ENCODE measurements at places on chromosomes 1 and 21.

DNA sequence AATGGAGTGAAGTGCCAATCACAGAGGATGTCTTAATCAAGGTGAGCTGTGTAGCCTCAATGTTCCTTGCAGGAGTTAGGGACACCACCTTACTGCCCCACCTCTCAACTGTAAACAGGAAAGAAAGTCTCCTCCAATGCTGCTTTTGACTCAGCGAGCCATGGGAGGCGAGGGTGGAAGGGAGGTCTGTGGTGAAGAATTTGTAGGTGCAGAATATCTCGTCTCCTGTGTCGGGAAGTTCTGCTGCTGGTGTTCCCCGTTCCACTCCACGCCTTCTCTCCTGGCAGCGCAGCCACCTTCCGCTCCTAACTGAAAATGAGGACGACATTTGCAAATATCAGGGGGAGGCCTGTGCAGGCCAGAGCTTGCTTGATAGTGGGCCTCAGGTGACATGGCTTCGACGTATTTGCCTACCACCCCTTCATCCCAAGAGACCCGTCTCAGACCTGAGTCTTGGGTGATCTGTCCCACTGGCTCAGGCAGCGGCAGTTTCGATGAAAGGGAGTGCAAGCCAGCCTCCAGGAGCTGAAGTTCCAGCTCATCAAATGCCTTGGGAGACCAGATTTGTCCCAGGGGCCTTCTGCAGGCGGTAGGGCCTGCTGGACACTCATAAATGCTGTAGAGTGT lies 368.3 kb upstream of the C1orf174 start:
- no peak for DNase-seq

GRCh38 chr1:107692580-107693345 lies 272.2 kb downstream of the VAV3 start:
- DNase-seq: no peak

- DNase-seq: no peak
These were observed 6.2 kb upstream of the TMEM54 start for GRCh38 chr1:32907435-32907834.

DNA sequence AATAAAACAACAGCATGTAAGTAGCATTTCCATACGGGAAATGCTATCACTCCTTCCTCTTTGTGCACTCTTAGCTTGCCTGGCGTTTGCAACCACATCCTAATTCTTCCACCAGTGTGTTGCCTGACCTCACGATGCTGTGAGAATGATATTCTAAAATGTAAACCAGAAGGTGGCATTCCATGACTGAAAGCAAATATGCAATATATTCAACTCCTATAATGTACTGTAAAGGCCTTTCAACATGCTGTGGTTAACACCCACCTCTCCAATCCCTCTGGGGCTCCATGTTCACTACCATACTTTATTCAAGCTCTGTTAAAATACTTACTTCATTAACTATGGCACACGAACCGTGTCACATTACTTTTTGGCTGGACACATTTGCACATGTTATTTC lies 420.6 kb upstream of the DEPDC1 start:
- no peak for DNase-seq

GRCh38 chr21:42476388-42477331 lies 19.4 kb downstream of the RSPH1 start:
- no peak for DNase-seq

DNA sequence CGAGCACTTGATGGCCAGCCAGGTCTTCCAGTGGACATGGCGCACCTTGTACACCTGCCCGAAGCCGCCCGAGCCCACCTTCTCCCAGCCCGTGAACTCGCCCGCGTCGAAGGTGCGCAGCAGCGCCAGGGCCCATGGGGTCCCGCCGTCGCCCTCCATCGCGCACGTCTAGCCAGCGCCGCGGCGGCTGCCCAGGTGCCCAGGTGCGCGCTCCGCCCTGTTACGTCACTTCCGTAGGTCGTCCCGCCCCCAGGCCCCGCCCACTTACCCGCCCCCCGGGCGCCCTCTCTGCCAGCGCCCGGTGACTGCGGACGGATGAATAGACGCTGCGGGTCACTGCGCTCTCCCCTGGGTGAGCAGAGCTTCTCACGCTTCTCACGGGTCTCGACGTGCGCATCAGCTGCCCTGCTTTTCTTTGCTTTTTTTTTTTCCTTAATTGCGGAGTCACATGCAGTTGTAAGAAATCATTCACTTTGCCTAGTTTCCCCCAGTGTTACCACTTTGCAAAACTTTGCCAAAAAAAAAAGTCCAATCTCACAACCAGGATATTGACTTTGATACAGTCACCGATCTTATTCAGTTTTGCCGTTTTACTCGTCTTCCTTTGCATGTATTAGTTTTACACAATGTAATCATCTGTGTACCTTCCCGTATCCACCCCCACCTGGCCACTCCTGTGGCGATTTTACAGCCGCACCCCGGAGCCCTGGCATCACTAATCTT lies at the start of gene RIPK4:
Gene RIPK4, minus strand, starts transcription at position 170 of the 723 bp plus-strand sequence. Its CDS starts 11 bp downstream, at position 159.
- DNase-seq: peak; percentile 63

GRCh38 chr1:234213658-234214128 lies 159.6 kb upstream of the COA6 start:
- no peak for DNase-seq

GRCh38 chr1:41343790-41344699 lies 17.2 kb upstream of the FOXO6 start:
- no peak for DNase-seq

DNA sequence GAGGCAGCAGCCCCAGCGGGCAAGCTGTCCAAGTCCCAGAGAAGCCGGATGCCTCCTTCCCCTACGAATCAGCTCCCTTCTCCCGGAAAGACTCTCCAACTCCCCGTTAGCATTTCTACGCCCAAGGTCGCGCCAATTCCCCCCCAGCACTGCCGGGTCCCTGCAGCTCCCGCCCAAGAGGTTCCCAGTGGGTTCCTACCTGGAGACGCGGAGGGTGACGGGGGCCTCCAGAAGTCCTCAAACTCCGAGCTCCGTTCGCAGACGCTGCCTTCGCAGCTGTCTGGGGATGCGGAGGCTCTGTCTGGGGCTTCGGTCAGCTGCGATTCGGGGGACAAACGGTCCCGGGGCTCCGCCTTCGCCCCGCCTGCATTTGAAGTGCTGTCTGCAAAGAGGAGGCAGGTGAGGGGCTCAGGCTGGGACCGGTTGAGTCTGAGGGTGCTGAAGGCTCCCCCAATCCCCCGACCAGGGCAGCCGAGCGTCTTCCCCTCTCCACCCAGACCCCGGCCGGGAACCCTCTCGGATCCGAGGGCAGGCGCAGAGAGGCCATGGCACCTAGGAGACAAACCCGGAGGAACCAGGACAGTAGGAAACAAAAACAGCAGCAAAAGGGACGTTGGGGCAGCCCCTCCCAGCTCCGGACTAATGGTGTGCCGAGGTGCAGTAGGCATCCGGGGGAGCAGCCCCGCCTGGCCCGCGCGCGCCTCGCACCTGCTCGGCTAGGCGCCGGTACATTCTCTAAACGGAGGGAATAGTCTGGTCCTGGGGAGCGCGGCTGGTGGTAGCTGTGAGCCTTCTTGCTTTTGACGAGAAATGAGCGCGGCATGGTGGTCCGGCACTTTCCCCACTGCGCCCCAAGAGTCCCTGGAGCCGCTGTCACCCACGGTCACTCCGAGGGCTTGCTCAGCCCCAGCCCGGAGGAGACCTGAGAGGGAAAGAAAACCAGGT lies 3.8 kb downstream of the GFI1 start:
- DNase-seq: peak; percentile 40

- DNase-seq: no peak
These were observed 55.4 kb downstream of the MATN1 start for GRCh38 chr1:30668024-30668423.

- no peak for DNase-seq
These were observed 113.2 kb downstream of the TRABD2B start for GRCh38 chr1:47883963-47884362.

DNA sequence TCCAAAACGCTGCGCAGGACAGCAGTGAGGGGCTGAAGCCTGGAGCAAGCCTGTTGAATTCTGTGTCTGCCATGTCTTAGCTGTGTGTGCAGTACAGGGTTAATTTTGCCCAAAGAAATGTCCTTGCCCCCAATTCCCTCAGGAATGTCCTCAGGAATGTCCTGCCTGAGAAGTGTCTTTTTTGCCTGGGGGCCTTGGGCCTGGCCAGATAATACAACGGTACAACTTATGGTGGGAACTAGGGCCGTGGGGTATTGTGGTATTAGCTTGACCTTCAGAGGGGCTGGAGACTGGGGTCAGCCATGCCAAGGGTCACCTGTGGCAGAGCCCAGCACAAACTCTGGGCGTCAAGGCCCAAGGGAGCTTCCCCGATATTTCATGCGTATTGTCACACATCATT lies 107.7 kb downstream of the AJAP1 start:
- no peak for DNase-seq

DNA sequence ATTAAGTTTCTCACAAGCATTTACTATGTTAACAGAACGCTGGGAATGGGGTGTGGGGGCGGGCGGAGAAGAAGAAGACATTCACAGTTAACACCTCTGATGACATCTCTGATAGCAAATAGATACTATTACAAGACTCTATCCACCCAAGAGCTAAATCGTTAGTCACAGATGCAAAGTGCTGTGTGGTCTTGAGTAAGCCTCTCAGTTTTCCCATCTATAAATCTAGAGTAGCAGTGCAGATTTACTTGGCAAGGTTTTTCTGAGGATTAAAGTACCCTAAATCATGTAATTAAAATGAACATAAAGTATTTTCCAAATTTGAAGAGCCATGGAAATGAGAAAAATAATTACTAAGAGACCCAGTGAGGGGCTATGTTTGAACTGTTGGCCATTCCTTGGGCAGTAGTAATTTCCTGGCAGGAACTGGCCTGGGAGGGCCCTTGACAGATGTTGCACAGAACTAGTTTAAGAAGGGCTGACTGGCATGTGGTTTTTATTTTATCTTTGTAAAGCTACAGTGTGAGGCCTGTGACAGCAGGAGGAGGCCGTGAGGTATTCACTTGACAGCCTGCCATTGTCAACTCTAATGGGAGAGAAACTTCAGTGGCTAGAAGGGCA lies 58.7 kb upstream of the APOBEC4 start:
- DNase-seq: no peak

DNA sequence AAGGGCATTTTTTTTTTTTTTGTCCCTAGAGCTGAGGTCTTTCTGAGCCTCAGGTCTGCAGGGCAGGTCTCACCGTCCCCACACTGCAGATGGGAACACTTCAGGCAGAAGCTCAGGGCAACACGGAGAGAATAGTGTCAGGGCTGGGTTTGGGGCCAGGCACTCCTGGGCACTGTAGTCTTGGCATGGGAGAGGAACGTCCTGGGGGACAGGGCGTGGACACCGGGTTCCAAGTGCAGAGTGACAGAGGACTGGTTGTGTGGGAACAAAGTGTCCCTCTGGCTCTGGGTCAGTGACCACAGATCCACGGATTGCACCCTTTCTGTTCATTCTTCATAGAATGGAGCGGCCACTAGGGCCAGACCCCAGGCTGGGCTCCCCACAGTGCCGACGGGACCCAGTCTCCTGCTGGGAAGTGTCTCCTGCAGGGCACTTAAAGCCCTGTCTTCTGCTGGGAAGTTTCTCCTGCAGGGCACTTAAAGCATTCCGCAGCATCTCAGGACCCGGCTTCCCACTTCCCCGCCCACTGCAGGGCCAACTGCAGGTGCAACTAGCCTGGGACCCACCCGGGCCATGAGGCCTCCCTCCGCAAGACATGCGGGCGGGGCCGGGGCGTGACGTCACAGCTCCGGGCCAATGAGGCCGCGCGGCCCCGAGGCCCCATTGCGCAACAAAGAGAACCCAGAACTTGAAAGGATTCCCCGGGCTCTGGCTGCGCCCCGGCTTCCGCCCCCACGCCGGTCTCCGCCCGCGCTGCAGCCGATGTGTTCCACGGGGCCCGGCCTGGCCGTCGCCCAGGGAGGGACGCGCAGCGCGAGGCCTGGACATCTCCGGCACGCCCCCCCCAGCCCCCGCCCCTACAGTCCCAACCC lies 1.2 kb downstream of the GPR153 start:
- peak; percentile 74 for DNase-seq

Data from activated CD4-positive, alpha-beta T cell treated with anti-CD3 and anti-CD28 coated beads, Interleukin-2, amount 50 U/mL, for 1 hour (primary cell).